ENCODE measurements at places on chromosomes 2 and 18.

GRCh38 chr18:56927786-56928185, 219.1 kb upstream of the BOD1L2 start:
- DNase-seq: no peak

DNA sequence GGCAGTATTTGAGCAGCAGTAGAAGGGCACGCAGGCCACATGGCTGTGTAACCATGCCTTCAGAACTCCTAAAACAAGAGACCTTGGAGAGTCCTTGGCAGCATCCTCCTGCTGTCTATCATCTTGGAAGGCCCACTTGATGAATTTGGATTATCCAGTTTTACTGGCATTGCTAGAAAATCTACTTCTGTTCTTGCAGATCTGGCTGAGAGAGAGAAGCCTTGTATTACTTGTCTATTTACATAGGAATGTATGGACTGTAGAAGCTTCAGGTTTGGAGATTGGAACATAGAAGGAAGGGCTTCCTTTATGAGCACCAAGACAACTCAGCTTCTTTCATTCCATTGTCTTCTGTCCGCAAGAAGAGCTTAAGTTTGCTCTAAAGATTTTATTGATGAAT, 16.1 kb upstream of the GPBAR1 start:
- DNase-seq: no peak

- no peak for DNase-seq
Observed at GRCh38 chr2:80560326-80560725, 255.8 kb upstream of the LRRTM1 start.

DNA sequence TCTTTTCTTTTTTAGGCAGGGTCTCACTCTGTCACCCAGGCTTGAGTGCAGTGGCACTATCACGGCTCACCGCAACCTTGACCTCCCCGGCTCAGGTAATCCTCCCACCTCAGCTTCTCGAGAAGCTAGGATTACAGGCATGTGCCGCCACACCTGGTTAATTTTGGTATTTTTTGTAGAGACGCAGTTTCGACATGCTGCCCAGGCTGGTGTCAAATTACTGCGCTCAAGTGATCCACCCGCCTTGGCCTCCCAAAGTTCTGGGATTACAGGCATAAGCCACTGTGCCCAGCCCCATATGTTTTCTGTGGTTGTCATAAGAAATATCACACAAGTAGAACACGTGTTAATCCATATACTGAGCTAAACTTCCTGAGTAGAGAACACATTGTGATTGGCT, 14.6 kb downstream of the ENOSF1 start:
- DNase-seq: no peak

DNA sequence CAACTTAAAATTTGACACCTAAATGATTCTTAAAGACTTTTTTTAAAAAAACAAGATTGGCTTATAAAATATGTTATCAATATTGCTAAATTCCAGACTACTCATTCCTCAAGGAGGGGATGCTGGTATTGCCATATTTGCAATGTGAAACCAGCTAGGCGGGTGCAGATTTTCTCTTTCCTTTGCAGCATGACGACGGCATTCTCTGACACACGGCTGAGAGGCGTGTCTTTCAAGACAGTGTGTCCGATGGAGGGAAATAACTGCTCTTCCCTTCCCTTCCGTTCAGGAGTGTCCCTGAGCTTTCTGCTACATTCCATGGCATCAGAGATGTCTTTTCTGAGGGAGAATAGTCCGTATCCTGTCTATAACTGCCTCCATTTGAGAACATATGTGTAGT, 38.2 kb upstream of the CNGA3 start:
- no peak for DNase-seq

DNA sequence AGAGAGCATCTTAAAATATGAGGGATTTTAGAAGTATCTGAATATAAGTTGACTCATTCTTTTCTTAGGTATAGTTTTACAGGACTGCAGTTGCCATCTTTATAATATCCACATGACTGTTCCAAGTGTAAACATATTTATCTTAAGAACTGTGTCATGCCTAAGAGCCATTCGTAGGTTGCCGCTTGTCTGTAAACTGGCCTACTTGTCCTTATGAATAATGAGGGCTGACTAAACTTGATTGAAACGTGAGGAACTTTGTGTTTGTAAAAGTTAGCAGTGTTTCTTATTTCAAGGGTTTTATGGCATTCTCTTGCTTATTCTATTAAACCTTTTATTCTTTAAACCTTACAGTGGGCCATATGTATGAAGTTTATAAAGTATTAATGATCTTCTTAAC, 99.6 kb downstream of the MAP3K20 start:
- DNase-seq: no peak

GRCh38 chr2:5330961-5331360, 361.2 kb upstream of the SOX11 start:
- DNase-seq: no peak

DNA sequence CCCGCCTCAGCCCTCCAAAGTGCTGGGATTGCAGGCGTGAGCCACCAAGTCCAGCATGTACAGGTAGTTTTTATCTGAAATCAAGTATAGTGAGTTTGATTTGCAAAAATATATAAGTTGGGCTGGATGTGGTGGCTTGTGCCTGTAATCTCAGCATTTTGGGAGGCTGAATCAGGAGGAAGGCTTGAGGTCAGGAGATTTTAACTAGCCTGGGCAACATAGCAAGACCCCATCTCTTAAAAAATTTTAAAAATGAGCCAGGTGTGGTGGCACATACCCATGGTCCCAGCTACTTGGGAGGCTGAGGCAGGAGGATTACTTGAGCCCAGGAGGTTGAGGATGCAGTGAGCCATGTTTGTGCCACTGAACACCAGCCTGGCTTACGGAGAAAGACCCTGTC, 5.6 kb upstream of the GALM start:
- no peak for DNase-seq

DNA sequence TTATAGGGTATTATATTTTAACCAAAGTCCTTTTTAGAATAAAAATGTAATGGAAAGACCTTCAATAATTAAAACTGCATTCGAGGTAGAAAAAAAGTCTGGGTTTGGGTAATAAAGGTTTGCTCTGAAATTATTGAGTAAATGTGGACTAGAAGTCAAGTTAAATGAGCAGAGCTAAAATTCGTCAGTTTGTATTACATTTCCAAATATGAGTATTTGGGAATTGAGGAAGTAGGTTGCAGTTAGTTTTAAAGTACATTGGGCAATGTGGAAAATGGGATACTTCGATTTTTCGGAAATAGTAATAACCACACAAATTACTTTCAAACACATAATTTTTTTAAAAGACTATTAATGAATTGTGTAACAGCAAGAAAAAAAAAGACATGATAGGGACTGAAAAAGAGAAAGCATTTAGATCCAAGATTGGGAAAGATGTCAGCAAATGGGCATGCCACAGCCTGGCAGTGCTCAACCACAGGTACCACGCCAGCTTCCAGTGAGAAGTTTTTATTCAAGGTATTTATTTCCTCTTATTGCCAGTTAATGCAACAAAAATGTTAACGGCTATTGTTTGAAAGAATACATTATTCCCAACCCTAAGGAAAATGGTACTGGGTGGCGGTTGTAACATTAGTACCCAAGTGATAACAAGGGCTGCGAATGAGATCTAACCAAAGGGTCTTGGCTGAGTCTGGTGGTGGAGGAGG, 50.0 kb downstream of the TTC39C start:
- DNase-seq: no peak

DNA sequence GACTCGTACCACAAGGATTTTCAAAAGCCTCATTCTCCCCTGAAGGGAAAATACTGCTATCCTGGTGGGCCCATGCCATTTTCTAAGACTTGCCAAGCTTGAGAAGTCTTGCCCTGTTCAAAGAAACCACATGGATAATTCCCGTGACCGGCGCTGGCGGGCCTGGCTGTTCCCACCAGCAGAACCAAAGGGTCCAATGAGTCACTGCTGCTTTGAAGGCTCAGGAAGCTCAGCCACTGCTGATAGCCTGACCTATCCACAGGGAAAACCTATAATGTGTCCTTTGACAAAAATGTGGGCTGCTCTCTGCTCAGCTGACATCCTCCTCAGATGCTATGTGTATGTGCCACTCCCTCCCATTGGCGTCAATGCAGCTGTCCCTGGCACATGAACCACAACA, 137.9 kb upstream of the RAB12 start:
- no peak for DNase-seq

GRCh38 chr2:202040079-202040844, 6.6 kb downstream of the FZD7 start:
- DNase-seq: no peak

DNA sequence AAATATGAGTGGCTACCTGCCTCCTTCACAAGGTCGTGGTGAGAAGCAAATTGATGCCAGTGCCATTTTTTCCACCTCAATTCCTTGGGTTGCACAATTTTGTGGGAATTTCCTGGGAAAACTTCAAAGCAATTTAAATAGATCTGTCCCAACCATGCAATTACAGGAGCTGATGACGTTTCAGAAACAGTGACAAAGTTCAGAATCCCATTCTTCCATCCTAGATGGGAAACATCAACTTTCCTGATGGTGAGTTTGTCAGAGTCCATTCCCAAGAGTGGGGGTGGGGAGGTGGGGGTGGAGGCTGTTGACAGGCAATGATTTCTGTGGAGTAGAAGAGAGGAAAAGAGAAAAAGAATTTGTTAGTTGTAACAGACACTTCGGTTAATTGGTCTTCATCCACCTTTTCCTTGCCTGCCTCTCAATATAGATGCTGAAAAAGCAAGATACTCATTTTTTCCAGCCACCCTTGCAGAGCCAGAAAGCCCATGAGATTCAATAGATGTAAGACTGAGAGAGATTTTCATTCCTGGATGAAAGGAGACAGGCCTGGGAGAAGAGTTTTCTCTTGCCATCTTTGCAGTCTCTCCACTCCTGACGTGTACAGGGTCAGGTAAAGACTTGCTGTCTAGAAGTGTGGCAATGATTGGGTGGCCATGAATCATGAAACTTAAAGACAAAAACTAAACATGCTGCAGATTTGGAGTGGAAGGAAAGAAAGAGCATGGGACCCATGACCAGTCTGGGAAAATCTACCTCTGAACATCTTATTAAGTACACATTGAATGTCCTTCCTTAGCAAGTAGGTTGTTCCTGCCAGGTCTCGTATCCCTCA, 47.3 kb downstream of the SOCS6 start:
- no peak for DNase-seq

DNA sequence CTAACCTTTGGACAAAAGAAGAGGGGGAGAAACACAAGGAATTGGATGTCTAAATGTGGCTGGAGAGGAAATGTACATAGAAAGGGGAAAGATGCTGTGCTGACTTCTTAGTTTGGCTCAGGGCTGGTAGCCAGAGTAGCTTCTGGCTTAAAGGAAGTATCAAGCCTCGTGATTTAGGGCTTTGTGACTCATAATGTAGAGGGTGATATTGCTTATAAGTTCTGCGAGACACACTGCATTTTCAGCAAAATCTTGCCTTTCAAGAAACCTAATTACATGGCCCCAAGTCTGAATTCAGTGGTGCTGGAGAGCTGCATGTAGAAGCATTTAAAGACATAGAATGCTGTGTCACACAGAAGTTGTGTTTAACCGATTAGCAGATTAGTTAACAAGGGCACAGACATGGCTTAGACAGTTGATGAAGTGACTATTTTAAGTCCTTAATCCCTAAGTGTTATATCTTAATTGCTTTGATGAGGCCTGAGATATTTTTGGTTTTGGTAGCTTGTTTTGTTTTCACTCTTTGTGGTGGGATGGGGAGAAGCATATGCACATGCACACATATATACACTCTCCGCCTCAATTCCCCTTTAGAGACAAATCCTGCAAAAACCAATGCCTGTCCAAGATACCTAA, 66.4 kb downstream of the EPAS1 start:
- DNase-seq: no peak

- no peak for DNase-seq
Observed at GRCh38 chr18:8050616-8051329, 483.7 kb downstream of the PTPRM start.

- no peak for DNase-seq
Observed at GRCh38 chr2:191933307-191934105, 86.6 kb upstream of the CAVIN2 start.

DNA sequence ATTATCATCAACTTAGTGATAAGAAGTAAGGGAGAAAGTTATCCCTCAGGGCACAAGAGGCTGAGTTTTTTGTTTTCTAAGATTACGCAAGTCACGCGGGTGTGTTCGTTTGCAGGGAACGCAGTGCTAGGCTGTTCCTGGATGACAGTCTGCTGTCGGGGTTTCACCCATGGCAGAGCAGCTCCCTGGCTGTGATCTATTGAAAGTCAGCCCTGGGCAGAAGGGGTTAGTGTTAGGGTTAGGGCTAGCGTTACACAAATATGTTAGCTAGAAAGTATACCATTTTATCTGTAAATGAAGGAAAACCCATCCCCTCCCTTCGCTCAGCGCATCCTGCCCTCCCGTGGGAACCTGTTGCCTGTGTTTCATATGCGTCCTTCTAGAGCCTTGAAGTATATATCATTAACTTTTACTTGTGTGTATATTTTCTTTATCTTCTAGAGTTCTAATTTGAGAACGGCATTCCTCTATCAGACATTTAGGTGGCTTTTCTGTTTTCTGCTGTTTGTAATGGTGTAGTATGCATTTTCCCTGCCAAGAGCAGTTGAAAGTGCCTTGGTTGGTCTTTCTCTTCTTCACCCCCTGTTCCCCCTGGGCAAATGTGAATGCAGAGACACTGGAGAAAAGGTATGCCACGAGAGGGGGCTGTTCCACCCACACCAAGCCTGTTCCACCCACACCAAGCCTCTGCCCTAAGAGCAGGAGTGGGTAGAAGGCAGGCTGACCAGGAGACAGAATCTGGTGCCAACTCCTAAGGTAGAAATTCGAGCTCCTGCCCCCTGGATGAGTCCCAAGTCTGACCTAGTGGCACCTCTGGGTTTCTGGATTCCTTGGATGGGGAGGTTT, 47.0 kb downstream of the ARMC9 start:
- no peak for DNase-seq

- no peak for DNase-seq
Observed at GRCh38 chr2:236632295-236633218, 62.9 kb downstream of the ACKR3 start.

- DNase-seq: no peak
Observed at GRCh38 chr2:96647681-96648080, 5.1 kb downstream of the FER1L5 start.

- DNase-seq: no peak
Observed at GRCh38 chr2:108412995-108413710, 35.4 kb downstream of the SULT1C4 start.

DNA sequence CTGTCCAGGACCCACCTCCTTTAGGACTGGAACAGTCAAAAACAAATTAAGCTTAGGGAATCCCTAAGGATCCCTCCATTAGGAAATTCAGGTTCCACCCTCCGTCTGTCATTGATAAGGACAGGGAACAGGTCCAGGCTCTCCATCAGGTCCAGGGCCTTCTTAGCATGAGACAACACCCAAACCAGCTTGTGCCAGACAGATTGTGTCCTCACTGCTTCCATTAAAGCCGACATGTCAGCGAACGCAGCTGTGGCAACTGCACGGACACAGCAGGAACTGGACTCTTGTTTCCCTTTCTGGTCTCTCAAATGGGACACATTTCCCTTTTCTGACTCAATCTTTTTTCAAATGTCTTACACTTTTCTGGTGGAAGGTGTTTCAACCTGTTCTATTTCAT, 81.4 kb downstream of the BCL11A start:
- no peak for DNase-seq

All from activated naive CD8-positive, alpha-beta T cell treated with anti-CD3 and anti-CD28 coated beads, Interleukin-2, amount 10 ng/mL, durations not matched to agents 7 days and 5 days (primary cell).